HEK293T (cell line): ENCODE measurements at places on chromosomes 5 and 9.

GRCh38 chr5:135102716-135103574 lies 68.9 kb upstream of the PITX1 start:
- no peak for DNase-seq

DNA sequence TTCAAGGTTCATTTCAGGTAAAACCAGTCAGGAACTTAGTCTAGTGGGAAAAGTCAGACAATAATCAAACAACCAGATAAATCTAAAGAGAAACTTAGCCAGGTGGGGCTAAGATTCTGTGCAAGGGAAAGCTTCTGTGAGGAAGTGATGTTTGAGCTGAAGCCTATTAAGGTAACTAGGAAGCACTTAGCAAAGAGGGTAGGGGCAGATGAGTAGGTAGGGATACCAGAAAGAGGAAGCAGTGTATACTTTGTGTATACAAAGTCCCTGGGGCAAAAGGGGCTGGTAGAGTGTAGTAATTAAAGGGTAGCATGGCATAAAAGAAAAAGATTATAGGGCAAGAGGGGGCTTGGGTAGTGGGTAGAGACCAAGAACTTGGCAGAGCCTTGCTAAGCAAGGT lies 3.6 kb upstream of the SPATA24 start:
- DNase-seq, result no peak

DNA sequence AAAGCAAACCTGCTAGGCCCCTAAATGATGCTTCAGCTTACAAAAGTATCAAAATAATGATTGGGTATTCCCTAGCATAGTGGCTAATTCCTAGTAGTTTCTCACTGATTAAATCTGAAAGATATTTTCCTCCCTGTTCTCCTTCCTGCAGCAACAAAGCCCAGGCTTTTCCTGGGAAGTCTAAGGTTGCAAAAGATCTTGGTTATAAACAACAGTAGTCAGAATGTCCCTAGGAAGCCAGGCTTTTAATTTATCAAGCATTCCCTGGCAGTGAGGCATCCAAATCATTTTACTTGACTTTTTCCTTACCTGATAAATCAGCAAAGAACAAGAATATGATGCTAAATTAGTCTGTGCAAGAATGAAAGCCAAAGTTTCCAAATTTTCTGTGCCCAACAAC lies 272.0 kb downstream of the PDE4D start:
- no peak for DNase-seq

DNA sequence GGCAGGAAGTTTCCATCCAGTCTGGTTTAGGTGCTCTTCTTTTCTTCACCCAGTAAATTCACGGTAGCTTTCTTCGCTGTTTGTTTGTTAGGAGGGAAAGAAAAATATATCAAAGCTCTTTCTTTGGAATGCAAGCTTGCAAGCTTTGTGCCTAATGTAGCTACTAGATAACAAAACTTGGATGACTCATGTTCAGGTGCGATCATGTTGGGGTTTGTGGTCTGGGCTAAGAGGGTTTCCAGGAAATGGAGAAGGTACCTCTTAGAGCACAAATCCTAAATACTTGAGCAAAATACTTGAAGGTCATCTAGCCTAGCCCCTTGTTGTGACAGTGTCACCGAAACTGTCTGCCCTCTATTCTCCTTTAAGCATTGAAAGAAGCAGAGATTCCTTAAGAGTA lies 17.7 kb downstream of the SRP19 start:
- DNase-seq, result no peak
